ENCODE measurements at places on chromosomes 12 and 14.

- no peak for DNase-seq
Measured at GRCh38 chr14:91586410-91586809, 76.3 kb upstream of the PPP4R3A start.

DNA sequence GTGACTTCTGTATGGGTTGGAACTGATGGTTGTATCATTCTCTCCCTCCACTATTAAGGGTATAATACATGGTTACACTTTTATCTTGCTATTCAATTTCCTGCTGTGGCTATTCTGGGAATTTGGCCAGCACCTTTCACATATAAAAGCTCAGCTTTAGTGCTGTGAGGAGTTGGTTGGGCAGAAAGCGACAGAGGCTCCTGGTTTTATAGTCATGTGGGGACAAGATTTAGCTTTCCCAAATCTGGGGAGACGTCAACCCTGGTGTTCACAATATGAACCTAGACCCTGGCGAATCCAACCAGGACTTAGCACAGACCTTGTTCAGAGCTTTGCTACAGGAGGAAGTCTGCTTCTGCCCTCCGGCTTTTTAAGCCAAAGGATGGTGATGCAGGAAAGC lies 36.5 kb downstream of the FOS start:
- DNase-seq = no peak

DNA sequence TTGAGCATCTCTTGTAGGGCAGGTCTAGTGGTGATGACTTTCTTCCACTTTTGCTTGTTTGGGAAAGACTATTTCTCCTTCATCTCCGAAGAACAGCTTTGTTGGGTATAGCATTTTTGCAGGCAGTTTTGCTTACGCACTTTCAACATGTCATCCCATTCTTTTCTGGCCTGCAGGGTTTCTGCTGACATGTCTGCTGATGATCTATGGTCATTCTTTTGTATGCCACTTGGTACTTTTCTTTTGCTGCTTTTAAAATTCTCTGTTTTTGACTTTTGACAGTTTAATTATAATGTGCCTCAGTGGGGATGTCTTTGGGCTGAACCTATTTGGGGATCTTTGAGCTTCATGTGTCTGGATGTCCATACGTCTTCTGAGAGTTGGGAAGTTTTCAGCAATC lies 78.2 kb downstream of the PTHLH start:
- no peak for DNase-seq

DNA sequence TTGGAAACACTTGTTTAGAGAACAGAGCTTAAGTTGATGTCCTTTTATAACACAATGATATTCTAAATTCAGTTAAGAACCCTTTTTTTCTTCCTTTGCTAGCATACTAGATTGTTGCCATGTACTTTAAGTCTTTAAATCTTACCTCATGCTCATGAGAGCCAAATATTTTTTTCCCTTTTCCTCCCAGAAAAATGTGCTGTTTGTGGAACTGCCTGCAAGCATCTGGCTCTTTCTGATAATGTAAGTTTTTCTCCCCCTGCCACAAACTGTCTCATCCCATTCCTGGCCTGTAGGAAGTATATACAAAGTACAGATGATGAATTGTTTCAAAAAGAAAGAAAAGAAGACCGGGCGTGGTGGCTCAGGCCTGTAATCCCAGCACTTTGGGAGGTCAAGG lies 5.3 kb downstream of the RNF212B start:
- no peak for DNase-seq

DNA sequence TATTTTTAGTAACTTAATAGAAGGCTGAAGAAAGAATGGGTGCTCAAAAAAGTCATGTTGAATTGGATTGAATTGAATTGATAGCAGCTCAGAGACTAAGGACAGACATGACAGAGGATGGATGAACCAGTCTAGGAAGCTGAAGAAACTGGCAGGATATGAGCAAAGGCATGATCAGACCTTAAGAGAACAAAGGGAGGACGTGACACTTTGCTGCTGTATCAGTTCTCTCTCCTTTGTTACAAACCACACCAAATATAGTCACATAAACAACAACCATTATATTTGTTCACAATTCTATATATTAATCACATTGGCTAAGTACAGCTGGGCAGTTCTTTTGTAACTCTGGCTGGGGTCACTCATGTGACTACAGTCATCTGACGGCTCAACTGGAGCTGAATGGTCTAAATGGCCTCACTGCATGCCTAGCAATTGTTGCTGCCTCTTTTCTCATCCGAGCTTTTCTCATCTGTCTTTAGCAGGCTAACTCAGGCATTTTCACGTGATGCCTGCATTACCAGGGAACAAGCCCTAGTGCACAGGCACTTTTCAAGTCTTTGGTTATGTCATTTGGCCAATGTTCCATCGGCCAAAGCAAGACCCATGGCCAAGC lies 355.0 kb downstream of the ETNK1 start:
- no peak for DNase-seq

DNA sequence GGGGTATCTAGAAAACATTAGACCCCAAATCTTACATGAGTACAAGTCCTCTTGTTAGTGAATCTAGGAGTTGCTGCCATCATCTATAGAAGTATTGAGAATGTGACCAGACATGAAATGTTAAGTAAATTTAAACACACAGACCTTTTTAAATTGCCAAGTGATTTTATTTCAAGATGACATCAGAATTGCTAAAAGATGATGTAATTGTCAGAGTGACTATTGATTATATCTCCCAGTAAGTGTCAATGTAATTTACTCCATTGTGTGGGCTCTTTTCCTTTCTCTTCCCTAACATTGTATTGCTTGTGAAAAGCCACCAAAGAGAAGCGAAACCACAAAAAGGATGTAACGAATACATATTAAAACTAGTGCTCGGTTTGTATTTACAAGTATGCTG lies 16.8 kb downstream of the ADAM21 start:
- DNase-seq = no peak

- no peak for DNase-seq
Measured at GRCh38 chr14:59483363-59483762, 845 bp downstream of the L3HYPDH start.

- no peak for DNase-seq
Measured at GRCh38 chr14:25220514-25220913, 170.6 kb upstream of the STXBP6 start.

- no peak for DNase-seq
Measured at GRCh38 chr12:126191031-126191891, 1126.0 kb downstream of the AACS start.

DNA sequence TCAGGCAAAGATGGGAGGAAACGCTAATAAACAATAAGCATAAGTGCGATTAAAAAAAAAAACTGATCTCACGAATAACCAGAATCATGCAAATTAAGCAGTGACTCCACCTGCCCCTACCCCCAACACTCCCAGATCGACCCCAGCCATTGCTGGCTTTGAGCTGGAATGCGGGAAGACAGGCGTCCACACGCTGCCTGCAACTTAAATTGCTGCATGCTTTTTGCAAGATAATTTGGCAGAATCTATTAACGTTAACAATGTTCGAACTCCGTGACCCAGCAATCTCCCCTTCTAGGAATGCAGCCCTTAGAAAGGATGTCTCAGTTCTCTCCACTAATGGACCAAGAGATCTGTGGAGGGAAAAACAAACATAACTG lies 935 bp upstream of the CKB start:
- no peak for DNase-seq

DNA sequence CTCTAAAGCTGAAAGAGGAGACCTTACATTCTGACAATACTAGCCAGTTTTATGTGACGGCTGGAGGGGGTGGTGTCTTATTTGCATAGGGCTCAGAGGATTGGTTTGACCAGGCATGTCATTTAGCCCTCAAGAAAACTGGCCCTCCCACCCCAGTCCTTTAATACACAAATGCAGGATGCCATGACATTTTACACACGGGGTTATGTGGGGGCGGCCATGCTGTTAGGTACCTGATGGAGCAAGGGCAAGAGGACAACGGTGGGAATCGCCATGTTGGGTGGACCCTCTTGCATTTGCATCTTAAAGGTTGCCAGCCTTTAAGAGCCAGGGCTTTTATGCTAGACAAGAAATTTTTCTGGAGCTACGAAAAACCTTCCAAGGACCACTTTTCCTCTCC lies 23.3 kb downstream of the MDM2 start:
- no peak for DNase-seq

GRCh38 chr12:77160931-77161330 lies 95.6 kb upstream of the E2F7 start:
- no peak for DNase-seq

GRCh38 chr14:92427096-92427495 lies 86.5 kb upstream of the RIN3 start:
- no peak for DNase-seq

DNA sequence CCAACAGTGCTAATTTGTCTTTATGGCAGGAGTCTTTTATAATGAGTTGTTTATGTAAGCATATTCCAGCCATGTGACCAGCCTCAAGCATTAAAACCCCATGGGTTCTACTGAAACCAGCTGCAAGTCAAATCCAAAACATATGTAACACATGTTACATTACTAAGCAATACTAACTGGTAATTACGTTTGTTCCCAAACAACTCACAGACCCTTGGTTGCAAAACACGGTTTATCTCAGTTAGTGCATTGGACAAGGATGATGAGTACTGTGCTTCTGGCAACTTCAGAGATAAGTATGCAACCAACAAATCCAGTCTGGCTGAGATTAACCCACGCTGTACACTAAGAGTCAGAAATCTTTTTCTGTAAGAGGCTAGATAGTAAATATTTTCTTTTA lies 110.1 kb upstream of the FAR2 start:
- DNase-seq = no peak

GRCh38 chr14:23147676-23148075 lies 28.6 kb upstream of the CEBPE start:
- no peak for DNase-seq

DNA sequence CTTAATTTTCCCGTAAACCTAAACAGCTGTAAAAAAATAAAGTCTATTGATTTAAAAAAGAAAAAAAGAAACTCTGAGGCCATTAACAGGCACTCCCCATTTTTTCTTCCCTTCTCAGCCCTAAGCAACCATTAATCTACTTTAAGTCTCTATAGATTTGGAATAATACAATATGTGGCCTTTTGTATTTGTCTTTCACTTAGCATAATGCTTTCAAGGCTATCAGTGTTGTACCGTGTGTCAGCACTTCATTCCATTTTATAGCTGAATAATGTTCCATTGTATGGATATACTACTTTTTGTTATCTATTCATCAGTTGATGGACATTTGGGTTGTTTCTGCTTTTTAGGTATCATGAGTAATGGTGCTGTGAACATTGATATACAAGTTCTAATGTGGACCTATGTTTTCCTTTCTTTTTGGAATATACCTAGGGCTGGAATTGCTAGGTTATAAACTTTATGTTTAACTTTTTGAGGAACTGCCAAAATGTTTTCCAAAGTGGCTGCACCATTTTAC lies 15.7 kb downstream of the CREBL2 start:
- DNase-seq = no peak

DNA sequence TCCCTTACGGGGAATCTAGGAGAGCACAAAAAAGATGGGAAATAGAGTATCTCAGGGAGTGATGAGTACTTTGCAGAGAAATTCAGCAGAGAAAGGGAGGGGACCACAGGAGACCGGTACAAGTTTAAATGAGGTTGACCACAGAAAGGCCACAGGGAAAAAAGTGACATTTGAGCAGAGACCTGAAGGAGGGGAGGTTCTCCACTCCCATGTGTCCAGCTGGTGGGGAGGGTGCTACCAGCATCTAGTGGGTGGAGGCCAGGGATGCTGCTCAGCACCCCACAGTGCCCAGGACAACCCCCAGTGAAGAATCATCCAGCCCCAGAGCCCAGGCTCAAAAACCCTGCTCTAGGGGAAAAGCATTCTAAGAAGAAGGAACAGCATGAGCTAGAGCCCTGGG lies 34.6 kb downstream of the TESC start:
- DNase-seq = no peak

GRCh38 chr12:53495903-53496751 lies 3.1 kb downstream of the MAP3K12 start:
- no peak for DNase-seq

DNA sequence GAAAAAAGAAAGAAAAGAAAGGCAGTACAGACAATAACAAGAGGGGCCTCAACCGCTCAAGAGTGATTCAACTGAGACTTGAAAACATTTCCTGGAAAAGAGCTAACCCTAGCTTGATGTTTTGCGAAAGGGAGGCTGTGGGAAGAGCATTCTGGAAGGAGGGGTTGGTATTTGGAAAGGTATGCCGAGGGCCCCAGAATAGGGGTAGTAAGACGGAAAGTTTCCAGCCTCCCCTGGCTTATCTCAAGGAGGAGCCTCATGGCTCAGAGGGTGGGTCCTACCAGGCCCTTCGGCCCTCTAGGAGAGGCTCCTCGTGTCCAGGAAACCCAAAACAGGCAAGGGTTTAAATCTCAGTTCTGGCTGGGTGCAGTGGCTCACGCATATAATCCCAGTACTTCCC lies 8.4 kb downstream of the RNU4-2 start:
- DNase-seq = no peak

GRCh38 chr12:96323906-96324305 lies 76.3 kb downstream of the CDK17 start:
- DNase-seq = no peak

GRCh38 chr14:69149461-69150244 lies 3.3 kb downstream of the DCAF5 start:
- DNase-seq = no peak

DNA sequence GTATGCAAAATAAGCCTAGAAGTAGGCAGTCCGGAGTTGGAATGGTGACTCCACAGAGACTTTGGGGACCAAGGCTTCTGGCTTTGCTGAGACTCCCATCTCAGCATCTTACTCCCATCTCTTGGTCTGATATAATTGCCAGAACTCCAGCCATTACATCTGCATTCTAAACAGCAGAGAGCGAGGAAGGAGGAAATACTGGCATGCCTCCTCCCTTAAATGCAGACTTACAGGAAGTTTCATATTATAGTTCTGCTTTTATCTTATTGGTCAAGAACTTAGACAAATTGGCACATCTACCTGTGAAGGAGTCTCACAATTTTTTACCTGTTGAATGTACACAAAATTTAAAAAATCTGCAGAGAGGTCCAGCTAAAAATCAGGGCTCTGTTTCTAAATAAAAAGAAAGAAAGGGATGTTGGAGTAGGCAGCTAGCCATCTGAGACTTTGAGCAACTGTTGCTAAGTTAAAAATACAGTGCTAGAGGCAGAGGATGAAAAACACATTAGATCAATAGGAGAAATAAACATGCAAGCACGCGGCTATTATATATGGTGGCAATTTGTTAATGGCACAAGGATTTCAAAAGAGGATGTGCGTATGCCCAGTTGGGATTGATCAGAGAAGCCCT lies 209.9 kb upstream of the HMGA2 start:
- DNase-seq = no peak

Data from stimulated activated CD8-positive, alpha-beta memory T cell treated with anti-CD3 and anti-CD28 coated beads, Interleukin-2, amount 100 ng/mL, for 48 hours (primary cell).